GM20000 (cell line): ENCODE measurements at places on chromosomes 3 and 15.
A peak's percentile ranks its signal among the peaks of the same experiment; 100 is the strongest.

DNA sequence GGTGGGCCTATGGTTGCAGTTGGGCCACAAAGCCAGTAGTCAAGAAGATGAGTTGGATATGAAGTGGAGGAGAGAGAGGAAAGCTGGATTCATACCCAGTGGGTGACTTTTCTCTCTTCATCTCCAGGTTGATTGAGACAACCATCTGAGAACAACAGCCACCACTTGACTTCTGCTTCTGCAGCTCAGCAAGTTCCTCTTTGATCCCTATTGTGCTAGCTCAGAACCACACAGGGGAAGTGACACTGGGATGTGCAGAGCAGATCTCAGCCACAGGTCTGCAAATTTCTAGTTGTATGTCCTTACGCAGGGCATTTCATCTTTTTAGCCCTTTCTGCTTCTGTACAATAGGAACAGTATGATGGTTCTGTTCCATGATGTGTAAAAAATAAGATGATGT lies 459.2 kb upstream of the ARRDC4 start:
- no peak for DNase-seq

- no peak for DNase-seq
Measured at GRCh38 chr3:47747558-47747957, 34.1 kb downstream of the SMARCC1 start.

GRCh38 chr3:31022716-31023115 lies 128.3 kb upstream of the GADL1 start:
- no peak for DNase-seq

DNA sequence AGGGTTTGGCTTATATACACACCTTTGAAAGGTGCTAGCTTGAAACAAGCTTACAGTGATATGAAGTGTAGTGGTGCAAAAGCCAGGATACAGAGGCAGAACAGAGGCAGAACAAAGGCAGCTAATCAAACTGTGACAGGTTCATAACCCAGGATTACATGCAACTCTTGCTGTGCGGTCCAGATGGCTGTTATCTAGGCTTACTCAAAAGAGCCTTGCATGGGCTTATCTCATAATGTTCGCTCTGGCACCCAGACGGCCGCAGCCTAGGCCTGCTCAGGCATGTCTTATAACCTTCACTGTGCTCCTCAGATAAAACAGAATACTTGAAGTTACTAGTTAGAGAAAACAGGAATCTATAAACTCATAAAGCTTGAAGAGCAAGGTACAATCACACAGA lies 22.8 kb upstream of the NOX5 start:
- no peak for DNase-seq

DNA sequence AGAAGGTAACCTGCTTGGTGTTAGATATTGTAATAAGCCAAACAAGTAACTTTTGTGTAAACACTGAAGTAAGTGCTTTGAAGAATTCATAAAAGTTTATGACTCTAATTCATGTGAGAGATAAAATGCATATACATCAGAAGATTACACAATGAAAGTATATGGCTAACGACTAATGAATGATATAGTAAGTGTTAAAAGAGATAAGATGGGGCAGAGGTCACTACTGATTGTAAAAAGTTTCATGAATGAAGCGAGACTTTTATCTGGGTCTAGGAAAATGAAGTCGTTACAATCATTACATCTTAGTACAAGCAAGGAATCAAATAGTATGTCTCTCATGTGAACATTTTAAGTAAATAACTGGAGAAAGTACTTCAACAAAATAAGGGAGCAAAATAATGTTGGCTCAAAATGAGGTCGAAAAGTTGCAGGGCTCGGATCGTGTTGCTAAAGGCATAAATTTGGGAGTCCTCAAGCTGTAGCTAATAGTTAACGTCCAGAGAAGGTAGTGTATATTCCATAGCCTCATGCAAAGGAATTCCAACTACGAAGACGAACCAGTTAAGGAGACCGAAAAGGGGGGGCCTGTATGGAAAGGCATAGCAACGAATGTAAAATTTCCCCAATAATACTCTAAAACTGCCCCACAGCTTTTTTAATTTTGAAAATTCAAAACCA lies 984 bp upstream of the DUT start:
- no peak for DNase-seq

GRCh38 chr15:100230784-100231183 lies 111.0 kb downstream of the ADAMTS17 start:
- no peak for DNase-seq

DNA sequence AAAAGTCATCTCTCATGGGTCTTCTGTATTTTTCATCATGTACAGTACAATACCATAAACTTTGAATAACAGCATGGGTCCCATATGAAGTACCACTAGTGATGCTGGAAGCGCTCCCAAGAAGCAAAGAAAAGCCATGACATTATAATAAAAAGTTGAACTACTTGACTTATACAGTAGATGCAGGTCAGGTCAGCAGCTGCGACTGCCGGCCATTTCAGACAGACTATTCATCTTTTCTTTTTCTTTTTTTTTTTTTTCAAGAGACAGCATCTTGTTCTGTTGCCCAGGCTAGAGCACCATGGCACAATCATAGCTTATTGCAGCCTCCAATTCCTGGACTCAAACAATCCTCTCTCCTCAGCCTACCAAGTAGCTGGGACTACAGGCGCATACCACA lies 10.2 kb downstream of the RAF1 start:
- DNase-seq = no peak

GRCh38 chr3:178203165-178203564 lies 333.1 kb upstream of the KCNMB2 start:
- no peak for DNase-seq

DNA sequence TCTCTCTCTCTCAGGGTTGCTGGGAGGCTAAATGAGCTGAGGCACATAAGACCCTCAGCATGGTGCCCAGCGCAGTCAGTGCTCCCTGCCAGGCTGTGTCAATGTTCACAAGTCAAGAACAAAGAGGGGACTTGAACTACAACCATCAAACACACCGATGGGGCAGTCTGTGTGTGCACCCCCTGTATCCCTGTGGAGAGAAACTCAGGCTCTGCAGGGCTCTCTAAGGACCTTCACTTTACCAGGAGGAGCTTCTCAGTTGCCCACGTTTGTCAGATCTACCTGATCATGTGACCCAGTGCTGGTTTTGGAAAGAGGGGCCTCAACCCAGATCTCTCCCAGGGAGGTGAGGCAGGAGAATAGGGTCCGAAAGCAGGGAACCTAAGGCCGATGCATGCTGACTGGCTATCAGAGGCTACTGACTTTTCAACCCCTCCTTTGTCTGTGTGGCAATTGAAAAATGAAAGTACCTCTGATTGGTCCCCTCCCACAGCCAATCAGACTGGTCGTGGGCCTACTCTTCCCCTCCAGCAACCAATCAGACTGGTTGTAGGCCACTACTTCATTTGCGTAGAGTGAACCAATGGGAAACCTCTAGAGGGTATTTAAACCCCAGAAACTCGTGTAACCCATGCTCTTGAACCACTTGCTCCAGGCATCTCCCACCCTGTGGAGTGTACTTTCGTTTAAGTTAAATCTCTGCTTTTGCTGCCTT lies 34.0 kb downstream of the RHCG start:
- DNase-seq = no peak

DNA sequence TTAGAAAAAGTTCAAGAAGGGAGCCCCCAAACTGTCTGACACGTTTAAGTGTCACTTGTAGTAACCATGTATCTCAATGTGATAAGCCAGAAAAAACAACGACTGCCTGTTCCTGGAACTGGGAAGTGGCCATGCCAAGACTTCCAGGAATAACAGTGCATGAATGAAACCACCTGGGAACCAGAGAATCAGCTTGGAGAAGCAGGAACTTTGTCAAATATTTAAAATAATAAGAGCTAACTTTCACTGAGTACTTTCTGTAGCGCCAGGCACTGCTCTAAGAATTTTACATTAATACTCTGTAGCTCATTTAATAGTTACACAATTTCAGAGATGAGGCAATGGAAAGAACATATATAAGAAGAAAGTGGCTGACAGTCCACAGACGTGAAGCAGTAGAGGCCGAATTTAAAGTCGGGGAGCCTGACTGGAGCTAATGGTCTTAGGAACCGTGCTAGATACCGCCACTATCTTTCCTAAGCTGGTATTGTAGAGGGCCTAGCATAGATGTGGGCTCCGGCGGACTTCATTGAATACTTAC lies 876 bp downstream of the PLSCR1 start:
- DNase-seq = no peak

- no peak for DNase-seq
Measured at GRCh38 chr15:27170851-27171250, 199.9 kb downstream of the GABRG3 start.

- no peak for DNase-seq
Measured at GRCh38 chr15:34329006-34329405, 8.6 kb downstream of the SLC12A6 start.

- DNase-seq = peak; percentile 37
Measured at GRCh38 chr15:79981831-79982455, 10.9 kb upstream of the BCL2A1 start.

GRCh38 chr3:6097556-6097955 lies 763.4 kb upstream of the GRM7 start:
- no peak for DNase-seq

DNA sequence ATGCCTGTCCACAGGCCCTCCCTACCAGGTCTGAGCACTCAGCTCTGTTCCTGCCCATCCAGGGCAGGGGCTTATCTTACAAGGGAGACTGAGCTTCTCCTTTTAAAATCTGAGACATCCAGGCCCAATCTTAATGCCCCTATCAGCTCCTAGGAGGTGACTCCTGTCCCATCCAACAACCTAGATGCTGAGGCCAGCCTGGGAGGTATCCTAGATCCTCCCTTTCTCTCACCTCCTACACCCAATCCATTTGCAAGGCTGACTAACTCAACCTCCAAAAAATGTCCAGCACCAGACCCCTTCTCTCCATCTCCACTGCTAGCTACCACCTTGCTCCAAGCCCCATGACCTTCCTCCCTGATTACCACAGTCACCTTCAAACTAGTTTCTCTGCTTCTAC lies 17.4 kb downstream of the LHFPL4 start:
- no peak for DNase-seq

- DNase-seq = no peak
Measured at GRCh38 chr3:3771094-3771493, 28.1 kb upstream of the LRRN1 start.

- no peak for DNase-seq
Measured at GRCh38 chr3:116663161-116664110, 46.1 kb upstream of the TUSC7 start.

GRCh38 chr3:65706301-65706700 lies 332.4 kb downstream of the MAGI1 start:
- DNase-seq = no peak

DNA sequence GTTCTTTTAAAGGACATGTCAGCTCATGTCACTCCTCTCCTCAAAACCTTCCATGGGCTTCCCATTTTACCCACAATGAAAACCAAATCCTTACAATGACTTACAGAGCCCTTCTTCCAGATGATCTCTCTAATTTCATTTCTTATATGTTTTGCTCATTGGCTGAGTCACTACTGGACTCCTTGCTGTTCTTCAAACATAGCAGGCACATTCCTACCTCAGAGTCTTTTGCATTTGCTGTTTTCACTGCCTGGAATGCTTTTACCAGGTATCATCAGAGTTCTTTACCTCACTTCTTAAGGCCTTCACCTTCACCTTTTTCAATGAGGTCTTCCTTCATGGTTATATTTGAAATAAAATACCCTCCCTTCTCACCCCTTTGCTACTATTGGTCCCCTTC lies 57.3 kb downstream of the NECTIN3 start:
- DNase-seq = no peak

DNA sequence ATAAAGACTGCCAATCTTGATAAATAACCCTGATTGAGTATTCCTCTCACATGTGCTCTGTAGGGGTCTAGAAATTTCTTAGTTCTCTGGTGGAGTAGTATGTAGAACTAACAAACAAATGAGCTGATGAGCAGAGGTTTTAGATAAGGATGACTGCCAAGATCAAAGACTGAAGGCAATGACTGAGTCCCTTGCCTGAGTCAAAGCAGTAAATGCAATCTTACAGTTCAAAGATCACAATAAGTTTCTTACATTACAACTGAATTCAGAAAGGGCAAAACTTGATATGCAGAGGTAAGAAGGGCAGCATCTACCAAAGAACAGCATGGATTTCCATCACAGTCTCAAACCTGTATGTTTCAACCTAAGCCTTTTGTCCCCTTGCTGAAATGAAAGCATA lies 172.2 kb upstream of the POU1F1 start:
- DNase-seq = no peak

DNA sequence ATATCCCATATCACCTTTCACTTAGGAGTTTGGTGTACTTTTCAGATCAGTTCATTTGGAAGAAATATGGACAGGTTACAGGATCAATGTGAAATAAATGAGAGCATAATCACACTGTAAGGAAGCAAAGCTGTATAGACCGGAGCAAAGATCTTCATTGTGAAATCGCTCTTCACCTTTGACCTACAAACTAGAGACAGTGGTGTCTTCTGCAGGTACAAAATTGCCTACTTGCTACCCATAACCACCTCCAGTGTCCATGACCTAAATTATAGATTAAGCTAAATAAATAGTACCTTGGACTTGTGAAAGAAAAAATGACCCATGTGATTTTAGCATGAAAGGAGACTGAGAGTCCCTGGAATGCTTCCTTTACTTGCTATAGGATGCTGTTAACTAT lies 379.5 kb upstream of the SUCLG2 start:
- no peak for DNase-seq
